ENCODE measurements at places on chromosomes 11 and 22. TPM values are rescaled to one million over a fixed set of nuclear protein-coding genes. Genes with fewer than 3 reads are reported as not detected.

SEC14L6 gene
- 0.31 TPM for total RNA-seq

MMP8 gene
- not detected for total RNA-seq

ASCC2 gene
- total RNA-seq = 45.7 TPM

MS4A3 gene
- total RNA-seq = not detected

MCHR1 gene
- total RNA-seq = 0.63 TPM

PLAAT2 gene
- not detected for total RNA-seq
